Fibroblast of the aortic adventitia (primary cell): ENCODE measurements at places on chromosomes 7 and 10. TPM values are rescaled to one million over a fixed set of nuclear protein-coding genes. Genes with fewer than 3 reads are reported as not detected.
A peak's percentile ranks its signal among the peaks of the same experiment; 100 is the strongest.

GRCh38 chr10:64261092-64261491 is 739.9 kb downstream of the REEP3 start:
- DNase-seq: no peak

- peak; percentile 67 for DNase-seq
Observed at GRCh38 chr7:1087952-1088920, at the start of gene GPER1. Gene GPER1 (plus strand): TSS chr7:1088113. CDS start chr7:1091729, 3,616 bp downstream.

The LLCFC1 gene
- total RNA-seq: not detected in 2 replicates

DNA sequence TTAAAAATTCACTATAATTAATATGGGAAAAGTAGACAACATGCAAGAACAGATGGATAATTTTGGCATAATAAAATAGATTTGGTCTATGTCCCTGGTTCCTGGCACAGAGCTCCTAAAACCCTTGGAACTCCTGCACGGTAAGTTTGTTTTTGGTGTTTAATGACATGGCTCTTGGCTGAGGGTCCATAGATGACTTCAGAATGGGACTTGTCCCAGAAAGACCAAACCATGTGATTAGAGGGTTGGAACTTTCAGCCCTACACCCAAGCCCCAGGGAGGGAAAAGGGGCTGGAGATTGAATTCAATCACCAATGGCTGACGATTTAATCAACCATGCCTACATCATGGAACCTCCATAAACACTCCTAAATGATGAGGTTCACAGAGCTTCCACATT is 12.6 kb upstream of the GSDME start:
- DNase-seq: no peak

DNA sequence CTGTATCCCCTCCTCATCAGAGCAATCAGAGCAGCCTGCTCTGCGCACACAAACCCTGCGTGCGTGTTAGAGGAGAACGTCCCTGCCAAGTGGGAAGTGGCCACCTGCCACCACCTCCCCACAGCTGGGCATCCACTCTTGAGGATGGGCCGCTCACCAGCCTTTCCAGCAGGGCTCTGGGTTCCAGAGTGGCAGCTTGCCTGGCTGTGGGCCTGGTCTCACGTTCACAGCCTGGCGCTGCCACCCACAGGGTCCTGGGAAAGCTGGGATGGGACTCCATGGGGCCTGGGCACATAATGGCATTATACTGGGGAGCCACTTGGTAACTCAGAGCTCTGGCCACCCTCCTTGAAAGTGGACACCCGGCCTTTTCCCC is 151.1 kb upstream of the PPP2R2D start:
- no peak for DNase-seq

DNA sequence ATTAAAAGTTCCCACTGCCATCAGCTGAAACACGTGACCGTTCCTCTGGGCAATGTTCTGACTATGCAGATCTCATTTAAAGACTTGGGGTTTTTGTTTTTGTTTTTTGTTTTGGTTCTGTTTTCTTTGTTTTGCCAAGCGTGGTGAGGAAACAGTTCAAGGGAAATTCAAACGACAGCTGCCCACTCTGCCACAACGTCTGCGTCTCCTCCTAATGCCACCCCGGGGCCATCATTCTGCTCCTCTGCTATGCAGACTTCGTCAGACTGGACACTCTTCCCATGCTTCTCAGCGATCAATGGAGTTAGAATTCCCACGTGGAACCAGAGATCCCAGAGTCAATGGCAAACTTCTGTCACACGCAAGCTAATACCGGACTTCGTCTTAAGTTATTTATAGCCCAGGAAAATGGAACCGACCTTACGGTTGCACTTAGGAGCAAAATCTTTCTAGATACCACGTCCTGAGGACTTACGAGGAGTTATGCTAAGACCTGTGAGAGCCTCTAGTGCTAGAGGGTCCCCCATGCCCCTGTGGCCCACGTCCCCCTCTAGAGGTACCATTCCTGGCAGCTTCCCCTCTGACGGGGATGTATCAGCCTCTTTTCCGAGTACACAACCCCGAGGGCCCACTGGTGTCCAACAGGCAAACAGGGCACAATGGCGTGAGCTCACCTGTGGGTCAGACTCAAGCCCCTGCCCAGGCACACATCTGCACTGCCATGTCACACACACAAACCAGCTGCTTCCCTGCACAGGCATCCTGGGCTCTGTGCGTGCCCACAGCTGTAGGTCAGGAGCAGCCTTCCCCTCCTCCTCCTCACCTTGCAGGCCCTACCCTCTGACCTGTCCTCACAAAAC is 24.4 kb downstream of the EBF3 start:
- DNase-seq: no peak

The IL2RA gene
- not detected in 2 replicates for total RNA-seq

GRCh38 chr7:85699482-85699881 is 512.6 kb upstream of the SEMA3D start:
- no peak for DNase-seq

The CYP26C1 gene
- total RNA-seq: 0.09 TPM in 1 of 2 replicates, not detected in the other

- DNase-seq: peak; percentile 51
Observed at GRCh38 chr10:10658172-10658785, 359.4 kb upstream of the CELF2 start.

DNA sequence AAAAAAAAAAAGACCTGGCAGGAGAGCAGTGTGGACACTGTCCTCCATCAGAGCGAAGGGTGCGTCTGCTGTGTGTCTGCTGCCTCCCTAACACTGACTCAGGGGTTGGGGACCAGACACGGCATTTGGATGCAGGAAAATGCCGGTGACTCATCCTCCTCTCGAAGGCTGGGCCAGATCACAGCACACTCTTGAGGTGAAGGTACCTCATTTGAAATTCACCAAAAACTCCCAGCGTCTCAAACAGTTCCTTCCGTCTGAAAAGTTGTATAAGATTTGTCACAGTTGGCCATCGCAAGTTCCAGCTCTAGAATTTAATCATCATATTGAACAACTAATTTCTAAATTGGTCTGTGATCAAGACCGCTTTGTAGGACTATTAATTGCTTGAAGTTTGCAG is 118.1 kb upstream of the LYZL2 start:
- peak; percentile 43 for DNase-seq

The CCL24 gene
- total RNA-seq: not detected in 2 replicates

GRCh38 chr7:7207876-7208275 is 25.5 kb downstream of the C1GALT1 start:
- DNase-seq: no peak

The MGMT gene
- 21.8 and 44.9 TPM in 2 replicates for total RNA-seq

The TMEM213 gene
- total RNA-seq: 0.33 TPM in 1 of 2 replicates, not detected in the other

- peak; percentile 90 for DNase-seq
Observed at GRCh38 chr10:74189999-74190421, 39.0 kb downstream of the ADK start.

GRCh38 chr7:103990991-103991390 is 1.5 kb upstream of the RELN start:
- DNase-seq: no peak

- peak; percentile 96 for DNase-seq
Observed at GRCh38 chr7:47622946-47623640, 41.2 kb upstream of the TNS3 start.

DNA sequence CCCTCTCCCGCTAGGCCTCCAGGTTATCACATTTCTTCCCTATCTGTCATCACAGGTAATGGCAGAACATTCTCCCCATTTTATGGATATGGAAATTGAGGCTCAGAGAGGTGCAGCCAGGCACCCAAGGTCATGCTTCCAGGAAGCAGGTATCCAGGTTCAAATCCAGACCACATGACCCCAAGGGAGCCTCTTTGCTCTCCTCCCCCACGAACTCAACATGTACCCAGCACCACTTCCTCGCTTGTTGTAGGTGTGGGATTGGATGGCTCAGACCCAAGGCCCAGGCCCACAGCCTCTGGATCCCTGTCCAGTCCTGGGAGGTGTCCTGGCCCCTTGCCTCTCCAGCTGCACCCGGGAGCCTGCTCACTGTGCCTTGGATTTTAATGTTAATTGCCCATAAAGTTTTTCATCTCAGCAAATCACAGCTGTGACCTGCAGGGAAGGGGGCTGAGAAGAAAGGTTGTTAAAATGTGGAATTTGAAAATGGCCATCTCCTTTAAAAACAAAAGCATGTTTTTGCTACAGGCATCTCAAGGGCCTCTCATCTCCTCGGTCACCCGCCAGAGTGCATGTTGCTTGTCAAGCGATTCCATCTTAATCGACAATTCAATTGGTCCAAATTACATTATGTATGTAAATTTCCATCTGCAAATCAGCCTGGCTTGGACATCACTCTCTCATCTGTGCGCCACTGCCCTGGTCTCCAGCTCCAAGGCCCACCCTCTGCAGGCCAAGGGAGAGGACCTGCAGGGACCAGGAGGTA is 205.4 kb upstream of the ZMIZ1 start:
- no peak for DNase-seq

The MKX gene
- 0.25 and 0.27 TPM in 2 replicates for total RNA-seq

DNA sequence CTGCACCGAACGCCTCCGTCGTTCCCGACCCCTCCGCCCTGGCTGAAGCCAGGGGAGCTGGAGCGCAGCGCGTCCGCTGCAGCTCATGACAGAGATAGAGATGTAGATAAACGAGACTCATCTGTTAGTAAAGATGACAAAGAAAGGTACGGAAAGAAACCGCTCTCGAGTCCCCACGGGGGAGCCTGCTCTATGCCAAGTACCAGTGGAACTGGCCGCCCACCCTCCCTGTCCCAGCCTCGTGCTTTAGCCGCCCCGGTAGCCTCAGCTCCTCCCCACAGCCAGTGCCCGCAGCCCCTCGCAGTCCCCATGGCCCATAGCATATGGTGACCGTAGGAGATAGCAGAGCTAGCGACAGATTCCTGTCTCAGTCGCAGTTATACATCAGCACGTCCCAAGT is 344.7 kb upstream of the GALNT17 start:
- DNase-seq: no peak

GRCh38 chr7:94492601-94493000 is 17.0 kb upstream of the CASD1 start:
- no peak for DNase-seq

DNA sequence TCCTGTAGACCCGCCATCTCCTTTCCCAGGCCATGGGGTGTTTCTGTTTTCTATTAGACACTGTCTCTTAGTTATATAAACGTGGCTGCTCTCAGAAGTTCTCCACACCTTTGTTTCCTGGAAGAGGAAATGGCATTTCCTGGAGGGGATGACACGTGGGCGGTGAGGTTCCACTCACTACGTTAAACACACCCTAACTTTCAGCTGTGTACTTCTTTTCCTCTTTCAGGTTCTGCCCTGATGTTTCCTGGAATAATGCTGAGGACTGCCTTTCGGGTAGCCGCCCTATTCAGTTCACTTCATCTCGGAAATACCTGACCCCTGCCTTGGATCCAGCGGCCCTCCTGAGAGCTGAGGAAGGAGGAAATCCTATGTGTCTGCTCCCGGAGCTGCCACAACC is 3.4 kb upstream of the PRKCQ start:
- DNase-seq: no peak

- DNase-seq: no peak
Observed at GRCh38 chr10:5691786-5692185, 7.1 kb downstream of the TASOR2 start.

DNA sequence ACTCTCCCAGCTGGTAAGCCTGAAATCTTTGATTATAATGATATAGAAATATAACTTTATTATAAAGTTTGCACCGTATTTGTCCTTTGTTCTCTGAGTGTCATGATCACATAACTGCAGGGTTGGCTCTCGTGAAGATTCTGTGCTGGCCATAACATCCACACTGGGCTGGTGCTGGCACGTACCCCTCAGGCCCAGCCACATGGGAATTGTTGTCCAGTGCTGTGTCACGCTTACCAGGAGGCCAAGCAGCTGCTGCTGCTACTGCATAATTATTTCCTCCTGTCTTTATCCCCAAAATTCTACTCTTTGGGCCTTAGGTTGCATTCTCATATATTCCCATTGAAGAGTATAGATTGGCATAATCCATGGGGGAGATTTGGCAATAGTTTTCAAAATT is 20.8 kb upstream of the UCN3 start:
- DNase-seq: no peak

- peak; percentile 91 for DNase-seq
Observed at GRCh38 chr10:30819341-30820181, 190.0 kb upstream of the LYZL2 start.

GRCh38 chr7:135853499-135853898 is 104.9 kb upstream of the FAM180A start:
- peak; percentile 40 for DNase-seq

- no peak for DNase-seq
Observed at GRCh38 chr7:100003711-100004661, 11.4 kb upstream of the ZKSCAN1 start.

DNA sequence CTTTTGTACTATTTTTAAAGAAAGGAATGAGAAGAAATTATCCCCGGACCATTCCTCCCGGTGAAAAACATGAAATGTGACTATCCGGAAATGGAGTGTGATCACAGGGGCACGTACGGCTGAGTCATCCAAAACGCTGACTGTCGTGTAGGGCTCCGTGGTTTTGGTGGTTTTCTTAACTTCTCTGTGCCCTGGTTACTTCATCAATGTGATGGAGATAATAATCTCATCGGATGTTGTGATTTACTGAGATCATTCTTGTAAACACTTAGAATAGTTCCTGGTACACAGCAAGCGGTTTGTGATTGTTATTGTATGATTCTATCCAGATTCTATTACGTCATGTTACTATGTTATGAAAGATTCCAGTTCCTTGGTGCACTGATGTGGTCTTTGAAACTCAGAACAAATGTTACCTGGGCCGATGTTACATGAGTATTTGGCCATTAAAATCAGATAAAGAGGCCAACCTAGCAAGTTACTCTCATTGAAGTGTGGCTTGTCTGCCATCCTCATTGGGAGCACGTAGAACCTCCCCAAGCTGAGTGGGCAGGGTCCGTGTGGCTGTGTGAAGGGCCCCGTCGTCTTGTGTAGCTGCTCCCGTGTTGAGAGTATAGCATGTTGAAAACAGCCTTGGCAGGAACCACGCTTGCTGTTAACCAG is 99.5 kb downstream of the CAMK1D start:
- DNase-seq: peak; percentile 72

DNA sequence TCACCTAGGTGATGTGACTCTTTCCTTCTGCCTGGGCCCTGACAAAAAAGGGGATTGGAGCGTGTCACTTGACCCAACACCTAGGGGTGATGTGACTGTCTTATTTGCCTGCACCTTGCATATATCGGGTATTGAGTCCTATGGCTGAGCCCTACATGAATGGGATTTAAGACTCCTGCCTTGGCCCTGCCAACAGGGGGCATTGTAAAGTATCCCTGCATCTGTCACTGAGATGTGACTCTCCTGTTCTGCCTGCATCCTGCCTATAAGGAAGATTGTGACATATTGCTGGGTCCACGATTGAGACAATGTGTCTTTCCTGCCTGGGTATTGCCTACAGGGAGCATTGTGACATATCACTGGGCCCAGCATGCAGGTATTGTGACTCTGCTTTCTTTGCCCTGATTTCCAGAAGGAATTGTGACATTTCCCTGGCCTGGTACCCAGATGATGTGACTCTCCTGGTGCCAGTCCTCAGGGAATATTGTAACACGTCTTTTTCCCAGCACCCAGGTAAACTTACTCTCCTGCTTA is 14.2 kb upstream of the ZNF107 start:
- no peak for DNase-seq

The STEAP1B gene
- 2.5 and 38.6 TPM in 2 replicates for total RNA-seq

GRCh38 chr10:24467605-24468004 is 256.1 kb downstream of the ARHGAP21 start:
- DNase-seq: no peak

DNA sequence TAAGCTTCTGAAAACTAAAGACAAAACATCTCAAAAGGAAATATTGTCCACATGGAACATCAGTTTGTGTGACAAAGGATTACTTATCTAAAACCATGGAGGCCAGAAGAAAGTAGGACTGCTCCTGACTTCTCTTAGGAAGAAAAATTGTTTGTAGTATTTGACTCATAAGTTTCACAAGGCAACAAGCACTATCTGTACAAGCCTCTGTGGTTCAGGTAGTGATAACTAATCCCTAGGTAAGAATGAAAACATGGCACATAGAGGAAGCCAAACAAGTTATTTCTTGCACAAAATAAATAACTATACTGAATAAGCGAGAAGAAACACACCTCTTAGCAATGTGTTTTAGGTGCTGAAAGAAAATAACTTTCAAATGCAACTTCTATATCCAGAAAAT is 30.3 kb downstream of the TFPI2 start:
- no peak for DNase-seq
